AG04450 (cell line): ENCODE measurements at places on chromosomes 13 and 19.

DNA sequence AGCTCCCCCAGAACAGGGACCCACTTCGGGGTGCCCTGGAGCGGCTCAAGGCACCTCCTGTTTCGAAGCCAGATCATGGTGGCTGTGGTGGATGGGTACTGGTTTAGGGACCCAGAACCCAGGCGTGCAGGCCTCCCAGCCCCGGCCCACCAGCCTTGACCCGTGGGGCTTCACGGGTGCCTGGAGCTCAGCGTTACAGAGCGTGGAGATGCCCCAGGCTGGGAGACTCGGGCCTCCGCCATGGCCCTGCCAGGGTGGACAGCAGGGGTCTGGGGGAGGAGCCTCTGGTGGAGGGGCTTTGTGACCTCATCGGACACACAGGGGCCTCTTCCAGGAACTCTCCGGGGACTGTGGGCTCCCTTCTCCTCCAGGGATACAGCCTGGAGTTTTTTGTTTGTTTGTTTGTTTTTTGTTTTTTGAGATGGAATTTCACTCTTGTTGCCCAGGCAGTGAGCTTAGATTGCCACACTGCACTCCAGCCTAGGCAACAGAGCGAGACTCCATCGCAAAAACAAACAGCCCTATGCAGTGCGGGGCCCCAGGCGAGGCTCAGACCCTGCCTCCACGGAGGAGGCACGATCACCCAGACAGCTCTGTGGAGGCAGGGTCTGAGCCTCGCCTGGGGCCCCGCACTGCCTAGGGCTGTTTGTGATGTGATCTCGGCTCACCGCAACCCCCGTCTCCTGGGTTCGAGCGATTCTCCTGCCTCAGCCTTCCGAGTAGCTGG, at the start of gene GARIN5B:
Gene GARIN5B, minus strand, starts transcription at position 271 of the 727 bp plus-strand sequence. Its CDS starts 194 bp downstream, at position 77.
- no peak for DNase-seq

DNA sequence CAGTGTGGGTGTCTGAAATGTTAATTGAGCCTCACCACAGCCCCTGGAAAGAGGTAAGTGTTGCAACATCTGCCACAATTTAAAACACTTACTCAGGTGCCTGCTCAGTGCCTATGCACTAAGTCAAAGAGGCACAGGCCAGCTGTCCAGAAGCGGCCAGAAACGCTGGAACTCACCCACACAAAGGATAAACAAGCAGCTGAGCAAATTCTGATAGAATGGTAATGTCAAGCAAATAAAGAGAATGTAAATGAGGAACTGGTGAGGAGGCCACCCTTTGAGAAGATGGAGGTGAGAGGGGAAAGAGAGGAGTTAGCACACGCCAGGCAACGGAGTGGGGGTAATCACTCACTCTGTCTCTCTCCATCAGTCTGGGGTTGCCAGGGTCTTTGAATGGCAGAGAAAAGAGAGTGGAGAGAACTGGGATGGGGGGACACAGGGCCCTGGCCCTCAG, 67.7 kb upstream of the SERP2 start:
- no peak for DNase-seq

GRCh38 chr19:49533551-49534488, 6.0 kb downstream of the RCN3 start:
- DNase-seq: no peak

DNA sequence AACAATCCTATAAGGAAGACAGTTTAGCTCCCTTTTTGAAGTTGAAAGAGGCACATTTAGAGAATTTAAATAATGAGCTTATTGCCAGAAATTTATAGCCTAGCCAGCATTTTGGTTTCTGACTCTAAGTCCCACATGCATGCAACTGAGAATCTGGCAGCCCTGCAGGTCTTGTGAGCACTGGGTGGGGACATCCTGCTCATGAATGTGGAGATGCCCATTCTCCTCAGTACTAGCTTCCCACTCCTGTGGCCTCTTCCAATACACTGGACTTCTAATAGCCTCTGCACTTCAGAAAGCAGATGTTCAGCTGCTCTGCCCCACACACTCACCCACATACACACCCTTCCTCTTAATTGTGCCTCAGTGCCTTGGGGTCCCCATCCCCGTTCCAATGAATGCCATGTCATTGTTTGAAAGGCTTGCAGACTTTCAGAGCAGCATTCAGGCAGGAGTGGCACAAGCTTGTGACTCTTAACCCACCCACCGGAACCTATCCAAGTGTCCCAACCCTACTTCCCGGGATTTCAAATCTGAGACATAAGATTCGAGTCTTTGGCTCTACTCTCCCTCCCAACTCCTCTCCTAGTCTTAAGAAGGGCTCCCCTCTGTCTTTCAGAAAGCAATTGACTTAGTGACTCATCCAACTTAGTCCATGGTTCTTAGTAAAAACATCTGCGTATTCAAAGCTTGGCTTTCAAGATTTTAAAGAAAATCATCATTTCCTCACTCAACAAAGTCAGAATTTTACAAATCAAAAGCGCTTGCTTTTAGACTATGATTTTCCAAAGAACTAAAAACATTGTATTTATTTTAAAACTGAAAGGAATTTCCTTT, 80.0 kb upstream of the FREM2 start:
- no peak for DNase-seq

- DNase-seq: no peak
Measured at GRCh38 chr13:37510441-37510840, 88.1 kb downstream of the POSTN start.

GRCh38 chr13:23754997-23755396, 134.2 kb downstream of the MIPEP start:
- no peak for DNase-seq

DNA sequence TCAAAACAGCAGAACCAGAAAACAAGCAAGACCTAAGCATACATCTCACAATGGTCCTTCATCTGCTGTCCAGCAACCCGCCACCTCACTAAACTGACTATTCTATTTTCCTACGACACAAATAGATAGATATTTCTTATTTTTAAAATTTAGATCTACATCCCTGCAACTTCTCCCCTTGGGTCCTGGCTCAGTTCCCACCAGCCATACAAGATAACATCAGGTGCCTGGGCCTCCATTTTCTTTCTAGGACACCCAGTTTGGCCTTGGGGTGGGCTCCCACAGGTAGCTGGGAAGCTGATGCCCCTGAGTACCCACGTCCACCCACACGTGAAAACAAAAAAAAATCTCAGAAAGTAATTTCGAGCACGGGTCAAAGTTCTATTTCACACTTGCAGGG, 47.6 kb downstream of the TGDS start:
- DNase-seq: no peak

DNA sequence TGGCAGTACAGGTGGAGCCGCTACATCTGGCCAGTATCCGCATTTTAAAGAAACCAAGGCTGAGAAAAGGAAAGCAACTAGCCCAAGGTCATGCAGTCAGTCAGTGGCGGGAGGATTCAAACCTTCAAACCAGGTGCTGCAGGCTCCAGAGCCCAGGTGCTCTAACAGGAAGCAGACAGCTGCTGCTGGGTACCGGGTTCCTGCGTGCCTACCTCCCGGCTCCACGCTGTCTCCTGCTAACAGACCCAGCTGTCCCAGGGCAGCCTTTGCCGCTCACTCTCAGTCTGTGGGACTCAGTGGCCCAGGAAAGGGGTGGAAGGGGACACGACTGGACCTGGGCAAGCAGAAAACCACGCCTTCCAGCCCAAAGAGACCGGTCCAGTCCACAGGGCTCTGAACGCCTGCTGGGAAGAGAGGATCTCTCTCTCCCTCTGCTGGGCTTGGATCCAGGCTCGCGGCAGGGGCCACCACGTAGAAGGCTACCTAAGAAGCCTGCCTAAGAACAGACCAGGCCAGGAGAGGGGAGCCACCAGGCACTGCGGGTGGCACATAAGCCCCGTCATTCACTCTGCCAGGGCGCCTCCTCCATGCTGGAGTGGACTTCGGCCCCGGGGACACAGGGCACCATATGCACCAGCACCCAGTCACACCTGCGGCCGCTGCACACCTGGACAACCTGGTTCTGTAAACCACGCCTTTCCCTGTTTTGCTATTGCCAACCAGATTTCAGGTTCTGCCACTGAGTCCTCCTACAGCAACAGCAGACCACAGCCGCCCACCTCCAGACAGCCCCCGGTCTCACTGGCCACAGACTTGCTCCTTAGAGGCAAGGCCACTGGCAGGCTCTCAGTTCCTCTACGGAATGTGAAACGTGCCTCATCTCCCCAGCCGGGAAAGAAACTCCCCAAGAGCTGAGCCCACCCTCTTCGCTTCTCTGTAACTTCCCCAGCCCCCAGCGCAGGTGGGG, 4.6 kb downstream of the DAPK3 start:
- DNase-seq: no peak

GRCh38 chr13:76164290-76164689, 528.2 kb downstream of the LMO7 start:
- DNase-seq: no peak

GRCh38 chr19:33187183-33187540, 7.0 kb upstream of the LRP3 start:
- no peak for DNase-seq

GRCh38 chr19:42048992-42049391, 21.0 kb downstream of the GRIK5 start:
- DNase-seq: no peak
